ENCODE measurements at places on chromosomes 1 and 21.

DNA sequence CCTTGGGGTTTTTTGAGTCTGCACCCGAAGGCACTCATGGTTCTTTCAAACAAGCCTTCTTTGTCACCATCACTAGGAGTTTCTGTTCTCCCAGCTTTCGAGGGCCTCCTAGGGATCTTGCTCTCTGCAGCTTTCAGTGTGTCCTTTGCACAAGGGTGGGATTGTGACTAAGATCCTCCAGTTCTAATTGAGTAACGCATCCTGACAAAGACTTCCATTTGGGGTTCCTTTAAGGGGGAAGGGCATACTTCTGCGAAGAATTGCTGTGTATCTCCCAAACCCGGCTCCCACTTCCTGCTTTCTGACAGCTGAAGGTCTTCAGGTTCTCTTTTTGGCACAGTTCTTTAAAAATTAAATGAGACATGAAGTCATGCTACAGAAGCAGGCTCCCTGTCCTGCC, 139.4 kb downstream of the EDEM3 start:
- DNase-seq: no peak

DNA sequence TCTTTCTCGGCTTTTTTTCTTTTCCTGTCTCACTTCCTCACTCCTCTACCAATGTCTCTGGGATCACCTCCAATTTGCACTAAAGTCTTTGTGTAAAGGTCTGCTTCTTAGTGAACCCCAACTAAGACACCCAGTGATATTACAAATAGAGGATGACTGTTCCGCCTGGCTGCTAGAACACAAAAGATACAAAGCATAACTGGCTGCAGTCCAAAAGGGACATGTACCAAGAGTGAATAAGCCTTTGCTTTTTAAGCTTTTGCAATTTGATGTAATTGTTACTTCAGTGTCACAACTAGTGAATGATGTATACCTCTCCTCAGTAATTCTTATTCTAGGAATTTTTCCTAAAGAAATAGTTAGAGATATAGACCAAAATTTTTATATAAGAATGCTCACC, 82.8 kb upstream of the BEND5 start:
- no peak for DNase-seq

DNA sequence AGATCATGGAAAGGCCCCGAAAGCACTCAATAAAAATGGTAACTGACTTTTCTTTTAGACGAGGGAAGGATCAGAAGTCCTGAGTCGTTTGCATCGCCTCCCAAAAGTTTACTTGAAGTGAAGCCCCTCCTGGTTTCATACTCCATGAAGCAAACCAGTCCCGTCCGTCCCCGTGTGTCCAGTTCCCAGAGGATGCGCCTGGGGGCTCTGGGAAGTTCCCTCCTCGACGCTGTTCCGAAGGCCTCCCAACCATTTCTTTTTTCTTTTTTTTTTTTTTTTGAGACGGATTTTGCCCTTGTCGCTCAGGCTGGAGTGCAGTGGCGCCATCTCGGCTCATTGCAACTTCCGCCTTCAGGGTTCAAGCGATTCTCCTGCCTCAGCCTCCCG, 661 bp upstream of the OSCP1 start:
- no peak for DNase-seq

- DNase-seq: no peak
Measured at GRCh38 chr1:109385417-109385816, 12.3 kb downstream of the SORT1 start.

GRCh38 chr1:110360431-110360830, 21.3 kb downstream of the RBM15 start:
- no peak for DNase-seq

- DNase-seq: no peak
Measured at GRCh38 chr1:8239306-8240023, 78.4 kb upstream of the SLC45A1 start.

GRCh38 chr1:31897526-31898100, 40.6 kb downstream of the PTP4A2 start:
- no peak for DNase-seq

DNA sequence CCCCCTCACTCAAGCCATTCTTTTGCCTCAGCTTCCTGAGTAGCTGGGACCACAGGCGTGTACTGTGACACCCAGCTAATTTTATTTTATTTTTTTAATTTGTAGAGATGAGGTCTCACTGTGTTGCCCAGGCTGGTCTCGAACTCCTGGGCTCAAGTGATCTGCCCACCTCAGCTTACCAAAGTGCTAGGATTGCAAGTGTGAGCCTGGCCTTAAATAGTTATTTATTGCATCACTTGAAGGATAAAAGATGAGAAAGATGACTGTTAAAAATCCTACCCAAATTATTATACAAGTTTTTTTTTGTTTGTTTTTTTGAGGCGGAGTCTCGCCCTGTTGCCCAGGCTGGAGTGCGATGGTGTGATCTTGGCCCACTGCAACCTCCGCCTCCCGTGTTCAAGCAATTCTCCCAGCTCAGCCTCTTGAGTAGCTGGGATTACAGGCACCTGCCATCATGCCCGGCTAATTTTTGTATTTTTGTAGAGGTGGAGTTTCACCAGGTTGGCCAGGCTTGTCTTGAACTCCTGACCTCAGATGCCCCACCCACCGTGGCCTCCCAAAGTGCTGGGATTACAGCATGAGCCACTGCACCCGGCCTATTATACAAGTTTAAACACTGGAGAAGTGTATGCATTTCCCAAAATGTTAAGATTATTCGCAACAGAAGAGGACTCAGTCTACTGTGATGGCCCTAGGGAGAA, 2.3 kb downstream of the UTP11 start:
- no peak for DNase-seq

DNA sequence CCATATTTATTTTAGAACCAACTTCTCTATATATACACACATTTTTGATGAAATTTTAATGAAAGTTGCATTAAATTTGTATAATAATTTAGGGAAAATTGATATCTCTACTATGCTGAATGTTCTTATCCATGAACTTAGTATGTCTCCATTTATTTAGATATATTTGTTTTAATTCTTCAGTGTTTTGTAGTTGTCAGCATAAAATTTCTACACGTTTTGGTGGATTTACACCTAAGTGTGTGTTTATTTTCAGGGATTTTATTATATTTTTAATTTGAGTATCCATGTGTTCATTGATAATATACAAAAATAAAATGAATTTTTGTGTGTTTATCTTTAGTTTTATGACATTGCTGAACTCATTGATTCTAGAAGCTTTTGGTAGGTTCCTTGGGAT, 36.7 kb downstream of the PCBP3 start:
- DNase-seq: no peak

DNA sequence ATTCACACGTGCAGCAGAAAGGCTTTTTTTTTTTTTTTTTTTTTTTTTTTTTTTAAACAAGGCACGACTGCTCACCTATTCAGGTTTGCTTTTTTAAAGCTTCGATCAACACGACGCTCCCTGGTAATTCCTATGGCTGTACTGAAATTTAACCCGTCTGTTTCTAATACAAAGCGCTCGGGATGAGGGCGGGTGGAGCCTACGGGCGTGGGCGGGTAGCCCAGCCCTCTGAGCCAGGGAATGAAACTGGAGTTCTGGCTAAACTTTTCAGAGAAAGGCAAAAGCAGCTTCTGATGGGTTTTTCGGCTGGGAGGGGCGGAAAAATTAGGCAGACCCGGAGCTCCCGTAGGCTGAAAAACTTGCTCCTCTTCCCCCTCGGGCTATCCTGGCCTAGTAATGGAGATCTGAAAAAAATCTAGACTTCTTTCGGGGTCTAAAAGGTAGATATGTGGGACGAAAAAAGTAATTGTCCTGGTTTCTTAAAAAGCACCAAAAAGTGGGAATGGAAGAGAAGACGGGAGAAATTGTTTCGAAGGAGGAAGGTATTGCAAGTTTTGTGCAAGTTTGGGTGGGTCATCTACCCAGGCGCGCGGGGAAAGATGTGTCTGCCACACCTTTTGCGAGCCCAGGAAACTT, 7.4 kb downstream of the NR5A2 start:
- no peak for DNase-seq

DNA sequence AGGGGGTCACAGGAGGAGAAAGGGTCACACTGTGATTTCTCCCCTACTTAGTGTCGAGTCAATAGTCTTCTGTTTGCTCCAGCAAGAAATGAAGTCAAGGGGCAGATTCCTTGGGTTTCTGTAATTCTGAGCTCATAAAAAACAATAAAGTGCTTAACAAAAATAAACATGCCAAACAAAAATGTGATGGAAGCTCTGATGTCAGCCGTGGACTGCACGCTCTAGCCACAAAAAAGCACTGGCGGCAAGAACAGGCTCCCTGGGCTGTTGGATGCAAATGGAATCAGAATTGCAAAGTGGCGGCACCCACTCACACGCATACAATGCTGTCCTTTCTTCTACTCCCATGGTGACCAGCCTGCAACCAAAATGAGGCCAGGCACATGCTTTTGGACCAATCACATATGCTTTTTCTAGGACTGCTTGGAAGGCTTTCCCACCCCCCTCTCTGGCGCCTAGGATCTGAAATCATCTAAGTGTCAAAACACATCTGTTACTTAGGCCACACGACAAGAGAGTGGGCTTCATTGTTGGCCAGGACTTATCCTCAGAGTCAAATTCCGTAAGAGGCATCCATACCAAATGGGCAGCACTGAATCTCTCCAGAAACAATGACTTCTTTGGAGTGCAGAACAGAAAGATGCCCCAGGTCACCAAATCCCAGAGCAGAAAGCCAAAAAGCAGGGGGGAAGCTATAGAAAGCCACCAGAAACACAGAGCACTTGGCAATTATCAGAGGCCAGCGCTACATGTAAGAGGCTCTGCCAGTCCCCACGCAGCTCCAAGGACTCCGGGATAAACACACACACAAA, 9.2 kb downstream of the C1orf198 start:
- DNase-seq: no peak

GRCh38 chr1:50605186-50605875, 182.1 kb upstream of the DMRTA2 start:
- DNase-seq: no peak

DNA sequence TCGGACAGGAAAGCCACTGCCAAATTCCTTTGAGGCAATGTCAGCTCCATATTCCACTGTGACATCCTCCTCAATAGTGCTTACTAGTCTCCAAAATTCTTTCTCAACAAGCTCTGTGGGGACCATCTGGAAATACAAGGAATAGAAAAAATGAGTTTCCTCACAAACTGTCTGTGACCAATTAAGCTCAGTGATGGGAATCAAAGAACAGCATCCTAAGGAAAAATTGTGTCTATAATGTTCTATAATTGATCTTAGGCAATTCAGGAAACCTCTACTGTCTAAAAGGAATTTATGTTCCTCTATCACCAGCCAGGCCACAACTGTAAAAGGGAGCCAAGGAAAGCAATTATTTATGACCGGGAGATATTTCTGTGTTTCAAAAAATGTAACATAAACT, 46.1 kb upstream of the SYT2 start:
- DNase-seq: no peak

GRCh38 chr1:218890451-218890850, 283.2 kb upstream of the LYPLAL1 start:
- no peak for DNase-seq

GRCh38 chr1:55064071-55064581, 24.8 kb downstream of the PCSK9 start:
- DNase-seq: no peak

DNA sequence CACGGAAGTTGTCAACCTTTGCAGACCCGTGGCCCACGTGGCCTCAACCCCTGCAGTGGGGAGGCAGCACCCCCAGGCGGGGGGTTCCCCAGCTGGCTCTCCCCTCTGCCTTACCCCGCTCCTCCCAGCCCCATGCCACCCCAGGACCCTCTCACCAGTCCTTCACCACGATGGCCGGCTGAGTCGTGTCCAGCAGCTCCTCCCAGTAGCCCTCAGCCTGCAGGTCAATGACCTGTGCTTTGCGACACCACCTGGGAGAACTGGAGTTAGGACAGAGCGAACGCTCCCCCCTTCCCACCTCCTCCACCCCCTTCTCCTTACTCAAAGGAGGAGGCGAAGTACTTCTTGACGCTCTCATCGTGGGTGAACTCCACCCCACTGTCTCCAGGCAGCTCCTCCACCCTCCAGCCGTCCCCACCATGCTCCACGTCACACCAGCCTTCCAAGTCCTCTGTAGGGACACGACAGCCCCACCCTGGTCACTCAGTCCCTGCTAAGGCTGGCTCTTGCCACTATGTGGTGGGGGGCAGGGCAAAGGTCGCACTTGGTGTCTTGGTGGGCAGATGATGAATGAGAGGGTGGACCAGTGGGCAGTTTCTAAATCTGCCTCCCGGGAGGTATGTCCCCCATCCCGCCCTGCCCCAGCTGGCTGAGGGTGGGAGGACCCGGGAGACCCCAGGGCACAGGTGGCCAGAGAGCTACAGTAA, 4.5 kb downstream of the FBXO2 start:
- DNase-seq: peak; percentile 61

DNA sequence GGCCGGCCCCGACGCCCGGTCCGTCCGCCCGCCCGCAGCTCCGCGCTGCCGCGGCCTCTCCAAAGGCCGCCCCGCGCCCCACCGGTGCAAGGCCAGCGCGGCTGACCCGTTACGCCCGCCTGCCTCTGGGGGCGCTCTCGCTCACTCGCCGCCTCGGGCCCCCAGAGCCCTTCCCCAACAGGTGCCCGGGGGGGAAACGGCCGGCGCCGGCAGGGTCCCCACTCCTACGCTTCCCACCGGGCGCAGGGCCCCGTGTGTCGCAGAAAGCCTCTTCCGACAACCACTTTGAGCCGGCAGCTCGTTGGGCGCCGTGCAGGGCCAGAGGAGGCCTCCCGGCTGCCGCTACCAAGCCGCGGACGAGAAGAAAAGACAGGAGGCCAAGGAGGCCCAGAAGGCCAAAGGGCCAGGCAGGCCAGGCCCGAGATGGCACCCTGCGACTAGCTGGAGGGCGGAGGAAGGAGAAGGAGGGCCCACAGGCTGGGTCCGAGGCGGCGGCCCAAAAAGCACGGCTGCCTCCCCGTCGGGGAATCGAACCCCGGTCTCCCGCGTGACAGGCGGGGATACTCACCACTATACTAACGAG, 64.9 kb upstream of the FCGR2A start:
- peak; percentile 88 for DNase-seq

- no peak for DNase-seq
Measured at GRCh38 chr1:39524171-39524570, 32.7 kb downstream of the BMP8A start.

- no peak for DNase-seq
Measured at GRCh38 chr1:1205769-1206375, 520 bp downstream of the TNFRSF18 start.

GRCh38 chr1:185843986-185844385, 109.8 kb downstream of the HMCN1 start:
- DNase-seq: no peak

DNA sequence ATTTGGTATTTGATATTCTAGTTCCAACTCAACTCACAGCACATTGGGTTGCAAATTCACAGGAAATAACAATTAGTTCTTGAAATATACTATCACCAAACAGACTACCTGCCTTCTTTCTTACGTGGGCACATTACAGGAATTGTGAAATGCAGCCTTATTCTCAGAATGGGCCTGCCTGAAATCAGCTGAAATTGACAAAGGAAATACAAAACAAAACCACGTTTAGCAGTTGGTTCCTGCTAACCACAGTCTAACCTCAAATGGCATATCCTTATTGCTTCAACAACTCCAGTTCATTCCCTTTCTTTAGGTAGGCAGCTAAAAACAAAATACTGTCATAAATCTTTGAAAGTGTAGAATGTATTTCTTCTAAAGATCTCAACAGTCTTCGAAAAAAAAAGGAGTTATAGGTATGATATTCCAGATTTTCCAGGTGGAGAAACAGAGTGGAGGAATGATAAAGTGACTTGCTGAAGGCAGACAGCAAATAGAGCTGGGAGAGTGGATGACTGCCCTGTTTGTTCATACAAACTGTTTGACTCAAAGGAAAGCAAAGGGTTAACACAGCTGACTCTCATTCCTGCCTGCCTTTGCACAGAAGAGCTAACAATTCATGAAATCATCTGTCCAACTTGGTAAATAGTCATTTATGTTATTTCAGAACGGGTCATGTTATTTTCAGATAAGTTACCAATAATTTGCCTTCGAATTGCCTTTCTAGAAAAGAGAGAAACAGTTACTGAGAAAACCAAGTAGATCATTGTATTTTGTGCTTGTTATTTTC, 1.6 kb upstream of the GREM2 start:
- DNase-seq: no peak

Data from HuH-7.5 (cell line).